ENCODE measurements at places on chromosomes 11 and 22.
A peak's percentile ranks its signal among the peaks of the same experiment; 100 is the strongest.

- no peak for DNase-seq
These were observed 526.1 kb downstream of the MIAT start for GRCh38 chr22:27183474-27183873.

- no peak for DNase-seq
These were observed 8.9 kb downstream of the TMPRSS6 start for GRCh38 chr22:37100589-37101127.

GRCh38 chr11:120130176-120130980 is 7.5 kb downstream of the TRIM29 start:
- no peak for DNase-seq

DNA sequence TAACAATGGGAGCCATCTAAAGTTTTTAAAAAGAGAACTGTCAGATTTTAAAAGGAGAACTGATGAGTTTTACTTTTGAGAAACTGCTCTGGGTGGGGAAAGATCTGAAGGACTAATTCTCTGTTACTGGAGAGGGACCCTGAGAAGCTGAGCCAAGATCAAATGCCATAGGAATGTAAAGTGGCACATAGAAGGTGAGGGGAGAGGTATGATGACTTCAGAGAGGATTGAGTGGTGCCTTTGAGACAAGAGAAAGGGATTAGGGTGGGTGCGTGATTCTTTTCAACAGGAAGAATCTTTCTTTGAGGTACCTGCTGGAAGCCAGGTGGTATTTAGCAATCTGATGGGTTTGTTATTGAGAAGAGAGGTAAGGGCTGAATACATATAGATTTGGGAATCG is 9.0 kb downstream of the CRKL start:
- DNase-seq = no peak

- DNase-seq = no peak
These were observed 325.7 kb downstream of the SOX6 start for GRCh38 chr11:16030664-16031063.

- peak; percentile 25 for DNase-seq
These were observed 4.3 kb upstream of the AMPD3 start for GRCh38 chr11:10450462-10451425.

DNA sequence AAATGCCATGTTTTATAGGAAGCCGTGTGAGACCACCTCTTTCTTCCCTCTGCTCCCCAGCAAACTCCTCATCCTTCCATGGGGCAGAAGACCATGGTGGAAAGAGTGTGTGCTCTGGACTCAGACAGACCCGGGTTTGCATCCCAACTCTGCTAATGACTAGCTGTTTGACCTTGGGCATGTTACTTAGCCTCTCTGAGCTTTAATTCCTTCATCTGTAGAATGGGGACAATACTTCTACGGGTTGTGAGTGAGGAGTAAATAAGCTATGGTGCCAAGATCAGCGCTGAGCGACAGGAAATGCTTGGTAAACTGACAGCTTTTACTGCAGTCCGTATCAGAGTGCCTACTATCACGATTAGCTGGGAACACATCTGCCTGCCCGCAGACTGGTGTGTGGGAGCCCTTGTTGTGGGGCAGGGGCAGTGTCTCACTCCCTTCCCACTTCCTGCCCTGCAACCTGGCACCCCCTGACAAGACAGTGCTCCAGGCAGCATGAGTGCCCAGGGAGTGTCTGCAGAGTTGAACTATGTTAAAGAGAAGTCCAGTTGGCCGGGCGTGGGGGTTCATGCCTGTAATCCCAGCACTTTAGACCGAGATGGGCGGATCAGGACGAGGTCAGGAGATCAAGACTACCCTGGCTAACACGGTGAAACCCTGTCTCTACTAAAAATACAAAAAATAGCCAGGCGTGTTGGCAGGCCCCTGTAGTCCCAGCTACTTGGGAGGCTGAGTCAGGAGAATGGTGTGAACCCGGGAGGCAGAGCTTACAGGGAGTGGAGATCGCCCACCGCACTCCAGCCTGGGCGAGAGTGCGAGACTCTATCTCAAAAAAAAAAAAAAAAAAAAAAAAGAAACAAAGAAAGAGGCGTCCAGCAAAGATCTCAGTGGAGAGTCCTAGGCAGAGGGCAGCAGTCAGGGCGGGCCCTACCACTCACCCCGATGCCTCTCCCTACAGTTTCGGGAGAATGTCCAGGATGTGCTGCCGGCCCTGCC is 2.2 kb downstream of the SEC14L2 start:
- no peak for DNase-seq

Data from AG10803 (cell line).